ENCODE measurements at places on chromosomes 1 and 21.

- DNase-seq, result no peak
These were observed 49.7 kb upstream of the HMGB4 start for GRCh38 chr1:33814166-33814565.

DNA sequence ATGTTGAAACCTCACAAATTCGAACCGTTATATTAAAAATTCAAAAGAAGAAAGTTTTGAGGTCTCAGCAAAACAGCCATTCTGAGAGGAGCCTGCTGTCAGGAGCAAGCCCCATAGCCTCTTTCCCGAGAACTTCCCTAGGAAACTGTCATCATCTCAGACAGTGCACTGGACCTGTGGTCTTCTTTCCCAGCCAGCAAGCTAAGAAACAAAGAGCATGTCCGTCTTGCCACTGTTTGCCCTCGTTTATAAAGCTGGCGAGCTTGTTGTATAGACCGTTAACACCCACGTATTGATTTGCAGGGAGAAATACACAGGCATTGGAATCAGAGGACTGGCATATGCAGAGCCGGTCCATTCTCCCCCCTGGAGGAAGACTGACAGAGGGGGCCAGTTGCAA, 407.0 kb downstream of the NPHP4 start:
- no peak for DNase-seq

GRCh38 chr1:5594056-5594956, 397.9 kb downstream of the NPHP4 start:
- DNase-seq, result no peak

- no peak for DNase-seq
These were observed 4.1 kb upstream of the CDC42BPA start for GRCh38 chr1:227322376-227322775.

DNA sequence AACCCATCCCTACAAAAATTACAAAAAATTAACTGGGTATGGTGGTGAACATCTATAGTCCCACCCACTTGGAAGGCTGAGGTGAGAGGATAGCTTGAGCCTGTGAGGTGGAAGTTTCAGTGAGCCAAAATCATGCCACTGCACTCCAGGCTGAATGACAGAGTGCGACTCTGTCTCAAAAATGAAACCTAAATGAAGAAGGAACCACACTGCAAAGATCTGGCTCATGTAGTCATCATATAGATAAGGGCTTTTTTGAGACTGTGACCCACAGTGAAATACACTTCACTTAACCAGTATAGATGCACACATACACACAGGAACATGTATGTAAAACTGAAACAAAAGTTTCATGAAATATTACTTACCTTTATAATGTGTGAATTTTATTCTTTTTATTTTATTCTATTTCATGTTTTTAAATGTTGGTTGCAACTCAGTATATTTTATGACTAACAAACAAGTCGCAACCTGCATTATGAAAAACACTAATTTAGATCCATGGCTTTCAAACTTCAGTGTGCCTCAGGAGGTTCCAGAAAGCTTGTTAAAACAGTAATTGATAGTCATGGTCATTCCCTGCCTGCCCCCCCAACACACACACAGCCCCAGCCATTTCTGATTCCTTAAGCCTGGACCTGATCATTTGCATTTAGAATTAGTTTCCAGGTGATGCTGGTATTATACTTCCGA, 189.5 kb downstream of the PATJ start:
- no peak for DNase-seq

DNA sequence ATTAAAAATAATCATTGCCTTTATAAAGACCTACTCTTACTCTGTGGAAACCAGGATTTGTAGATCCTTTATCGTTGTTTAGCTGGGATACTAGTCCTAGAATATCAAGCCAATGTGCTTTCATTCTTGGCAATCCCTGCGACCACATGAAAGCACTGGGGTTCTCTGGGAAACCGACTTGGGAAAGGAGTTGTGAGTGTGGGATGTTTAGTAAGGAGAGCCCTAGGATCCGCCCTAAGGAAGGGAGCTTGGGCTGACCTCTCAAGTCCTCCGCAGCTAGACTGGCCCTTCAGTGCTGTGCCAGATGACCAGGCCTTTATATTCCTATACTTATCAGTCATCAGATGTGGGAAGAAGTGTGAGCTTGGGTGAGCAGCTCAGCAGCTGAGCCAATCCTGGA, 5.2 kb upstream of the KRTAP19-8 start:
- DNase-seq, result no peak

Measured in central memory CD4-positive, alpha-beta T cell (primary cell).